Activated naive CD8-positive, alpha-beta T cell treated with anti-CD3 and anti-CD28 coated beads, Interleukin-2, amount 50 U/mL, for 16 hours (primary cell): ENCODE measurements at places on chromosomes 12 and 14.

DNA sequence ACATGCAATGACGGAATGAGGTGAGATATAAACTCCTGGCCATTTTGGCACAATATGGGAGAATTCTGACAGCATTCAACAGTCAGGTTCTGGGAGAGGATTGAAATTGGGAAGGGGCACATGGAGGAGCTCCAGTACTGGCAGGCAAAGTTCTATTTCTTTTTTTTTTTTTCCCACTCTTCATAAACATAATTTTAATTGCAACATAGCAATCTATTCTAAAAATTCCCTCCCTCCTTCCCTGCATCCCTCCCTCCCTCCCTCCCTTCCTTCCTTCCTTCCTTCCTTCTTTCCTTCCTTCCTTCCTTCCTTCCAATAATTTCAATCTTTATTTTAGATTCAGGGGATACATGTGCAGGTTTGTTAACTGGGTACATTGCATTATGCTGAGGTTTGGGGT, 93.2 kb downstream of the PTCSC3 start:
- no peak for DNase-seq

DNA sequence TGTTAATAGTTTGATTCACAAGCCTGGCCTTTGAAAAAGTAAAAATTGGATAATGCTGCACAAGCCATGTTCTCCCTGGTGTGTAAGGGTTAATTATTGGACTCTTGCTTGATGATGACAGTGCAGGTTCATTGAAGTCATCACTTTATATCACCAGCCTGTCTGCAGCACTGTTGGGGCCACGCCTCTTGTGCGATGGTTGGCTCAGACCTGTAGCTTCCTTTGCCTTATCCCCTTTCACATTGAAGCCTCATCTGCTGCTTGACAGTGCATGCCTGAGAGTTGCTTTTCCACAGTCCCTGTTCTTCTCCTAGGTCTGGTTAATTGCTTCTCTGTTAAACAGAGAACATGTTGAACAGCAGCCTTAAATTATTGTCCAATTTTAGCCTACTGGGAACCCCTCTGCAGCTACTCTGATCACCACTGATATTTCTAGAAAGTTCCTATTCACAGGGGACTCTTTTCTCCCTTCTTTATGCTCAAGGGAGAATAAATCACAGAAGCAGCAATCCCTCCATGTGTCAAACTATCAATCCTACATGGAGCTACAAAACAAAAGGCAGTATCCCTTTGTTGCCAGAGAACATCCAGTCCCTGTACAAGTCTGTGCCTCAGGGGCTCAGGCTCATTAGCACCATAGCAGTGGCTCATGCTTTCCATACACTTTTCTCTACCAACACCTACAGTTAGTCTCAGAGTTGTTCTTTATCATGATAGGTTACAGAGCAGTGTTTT, 322.1 kb downstream of the RGS6 start:
- DNase-seq, result no peak

- DNase-seq, result no peak
These were observed 61.8 kb downstream of the TECPR2 start for GRCh38 chr14:102424520-102424919.

GRCh38 chr12:47819138-47819895, 386 bp downstream of the HDAC7 start:
- DNase-seq, result no peak

GRCh38 chr12:102963796-102964195, 6.3 kb downstream of the ASCL1 start:
- no peak for DNase-seq

DNA sequence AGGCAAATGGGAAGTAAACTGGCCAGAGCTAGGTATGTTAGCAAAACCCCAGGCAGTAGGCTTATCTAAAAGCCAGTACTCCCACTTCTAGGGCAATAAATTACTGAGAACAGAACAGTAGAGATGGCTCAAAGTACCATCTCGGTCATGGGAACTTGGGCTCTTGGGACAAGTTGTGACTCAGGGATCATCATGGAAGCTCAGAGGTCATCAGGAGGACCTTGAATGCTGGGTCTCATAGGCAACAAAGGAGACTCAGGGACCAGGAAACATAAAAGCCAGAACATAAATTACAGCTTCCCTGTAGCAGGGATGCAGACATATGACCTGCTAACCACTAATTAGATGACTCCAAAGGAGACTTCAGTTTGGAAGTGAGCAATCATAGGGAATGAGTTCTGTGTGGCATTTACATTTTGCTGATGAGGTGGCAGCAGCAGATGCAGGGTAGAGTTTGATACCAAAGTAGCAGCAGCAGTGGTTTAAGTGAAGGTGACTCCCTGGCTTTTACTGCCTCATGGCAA, 97.6 kb upstream of the SCAF11 start:
- no peak for DNase-seq

DNA sequence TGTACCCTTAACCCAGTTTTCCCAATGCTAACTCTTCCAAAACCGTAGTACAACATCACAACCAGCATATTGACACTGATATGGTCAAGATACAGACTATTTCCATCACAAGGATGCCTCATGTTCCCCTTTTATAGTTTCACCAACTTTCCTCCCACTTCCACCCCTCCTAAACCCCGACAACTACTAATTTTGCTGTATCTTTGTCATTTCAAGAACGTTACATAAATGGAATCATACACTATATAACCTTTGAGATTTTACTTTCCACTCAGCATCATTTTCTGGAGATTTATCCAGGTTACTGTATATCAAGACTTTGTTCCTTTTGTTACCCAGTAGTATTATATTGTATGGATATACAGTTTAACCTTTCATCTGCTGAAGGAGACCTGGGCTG, 88.9 kb downstream of the MED13L start:
- DNase-seq, result no peak

GRCh38 chr14:70641548-70642302, at the start of gene TTC9:
Gene TTC9 (plus strand): TSS chr14:70641916. CDS start chr14:70642130, 214 bp downstream.
- DNase-seq, result no peak

GRCh38 chr14:84209031-84209430, 1320.9 kb upstream of the FLRT2 start:
- DNase-seq, result no peak

GRCh38 chr12:124053851-124054250, 80.8 kb downstream of the ZNF664 start:
- DNase-seq, result no peak

- DNase-seq, result no peak
These were observed 2.8 kb downstream of the FOXG1 start for GRCh38 chr14:28769276-28769880.

GRCh38 chr12:27900920-27901879, 71.3 kb downstream of the PTHLH start:
- DNase-seq, result no peak

GRCh38 chr12:4003576-4003975, 130.4 kb upstream of the PARP11 start:
- DNase-seq, result no peak

- DNase-seq, result no peak
These were observed 83.0 kb downstream of the LRRC9 start for GRCh38 chr14:60002819-60003492.

DNA sequence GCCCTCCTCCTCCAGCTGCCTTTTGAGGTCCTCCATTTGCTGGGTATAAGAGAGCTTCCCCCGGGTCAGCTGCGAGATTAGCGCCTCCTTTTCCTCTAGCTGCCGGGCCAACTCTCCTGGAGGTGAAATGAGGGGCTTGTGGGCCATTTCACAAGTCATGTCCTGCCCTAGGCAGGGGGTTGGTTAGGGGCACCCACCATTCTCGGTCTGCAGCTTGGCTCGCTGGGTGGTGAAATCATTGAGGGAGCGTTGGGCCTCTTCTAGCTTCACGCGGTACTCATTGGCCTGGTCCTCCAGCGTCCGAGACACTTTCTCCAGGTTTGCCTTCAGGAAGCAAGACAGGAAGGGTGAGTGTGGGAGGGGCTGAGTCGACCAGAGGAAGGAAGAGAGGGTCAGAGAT, 12.6 kb downstream of the CMTM5 start:
- no peak for DNase-seq

- peak; percentile 46 for DNase-seq
These were observed at the start of gene NT5DC3 for GRCh38 chr12:103840876-103841689. Gene NT5DC3 (minus strand): TSS chr12:103841234. CDS start chr12:103841156, 78 bp downstream.

DNA sequence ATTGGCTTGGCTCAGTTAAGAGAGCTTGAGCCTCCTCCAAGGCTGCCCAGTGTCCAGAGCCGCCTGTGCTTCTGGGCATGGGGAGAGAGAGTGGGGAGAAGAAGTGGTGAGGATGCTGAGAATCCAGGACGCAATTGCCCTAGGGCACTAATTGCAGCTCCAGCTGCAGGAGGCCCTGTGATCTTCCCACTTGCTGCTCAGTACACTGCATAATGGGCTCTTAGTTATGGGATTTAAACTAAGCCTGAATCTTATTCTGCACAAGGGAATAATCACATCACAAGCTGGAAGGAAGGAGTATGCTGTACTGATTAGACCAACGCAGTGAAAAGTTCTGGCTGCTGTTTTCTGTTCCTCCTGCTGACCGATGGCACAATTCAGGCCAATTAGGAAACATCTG, 101.0 kb upstream of the PRMT8 start:
- no peak for DNase-seq

- DNase-seq, result no peak
These were observed 89.9 kb downstream of the BORCS5 start for GRCh38 chr12:12446786-12447185.

DNA sequence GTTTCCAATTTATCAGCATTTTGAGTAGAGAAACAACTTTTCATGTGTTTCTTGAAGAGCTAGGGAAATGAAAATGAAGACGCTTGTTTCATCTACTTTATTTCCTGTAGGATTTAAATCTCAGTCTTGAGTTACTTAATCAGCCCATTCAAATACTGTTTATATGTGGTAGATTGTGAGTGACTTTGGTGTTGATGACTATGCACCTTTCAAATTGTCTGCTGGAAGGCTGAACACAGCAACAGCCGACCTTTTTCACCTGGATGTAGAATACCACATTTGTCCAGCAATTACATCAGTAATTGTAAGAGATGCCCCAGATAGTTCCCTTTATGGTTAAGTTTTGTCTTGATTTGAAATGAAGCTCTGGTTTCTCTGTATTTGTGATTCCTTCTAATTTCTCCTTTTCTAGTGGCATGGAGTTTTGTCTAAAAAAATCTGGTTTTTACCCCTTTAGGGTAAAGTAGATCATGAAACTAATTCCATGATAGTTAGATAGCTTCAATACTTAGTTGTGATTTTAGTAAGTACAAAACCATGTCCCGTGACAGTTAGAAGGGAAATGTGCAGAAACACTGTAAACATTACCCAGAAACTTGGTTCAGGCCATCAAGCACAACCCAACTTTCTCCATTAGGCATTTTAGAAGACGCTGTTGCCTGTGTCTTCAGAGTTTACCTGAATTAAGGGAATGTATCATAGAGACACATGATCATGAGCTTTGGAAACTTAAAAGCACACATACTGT, 165.0 kb downstream of the SRGAP1 start:
- DNase-seq, result no peak

GRCh38 chr14:34632411-34632978, 2.5 kb upstream of the SNX6 start:
- no peak for DNase-seq

- DNase-seq, result no peak
These were observed 201.7 kb upstream of the DCN start for GRCh38 chr12:91384366-91384765.

GRCh38 chr12:83865431-83865830, 1047.2 kb downstream of the SLC6A15 start:
- DNase-seq, result no peak

- no peak for DNase-seq
These were observed 12.9 kb upstream of the KRT73 start for GRCh38 chr12:52631264-52631663.

DNA sequence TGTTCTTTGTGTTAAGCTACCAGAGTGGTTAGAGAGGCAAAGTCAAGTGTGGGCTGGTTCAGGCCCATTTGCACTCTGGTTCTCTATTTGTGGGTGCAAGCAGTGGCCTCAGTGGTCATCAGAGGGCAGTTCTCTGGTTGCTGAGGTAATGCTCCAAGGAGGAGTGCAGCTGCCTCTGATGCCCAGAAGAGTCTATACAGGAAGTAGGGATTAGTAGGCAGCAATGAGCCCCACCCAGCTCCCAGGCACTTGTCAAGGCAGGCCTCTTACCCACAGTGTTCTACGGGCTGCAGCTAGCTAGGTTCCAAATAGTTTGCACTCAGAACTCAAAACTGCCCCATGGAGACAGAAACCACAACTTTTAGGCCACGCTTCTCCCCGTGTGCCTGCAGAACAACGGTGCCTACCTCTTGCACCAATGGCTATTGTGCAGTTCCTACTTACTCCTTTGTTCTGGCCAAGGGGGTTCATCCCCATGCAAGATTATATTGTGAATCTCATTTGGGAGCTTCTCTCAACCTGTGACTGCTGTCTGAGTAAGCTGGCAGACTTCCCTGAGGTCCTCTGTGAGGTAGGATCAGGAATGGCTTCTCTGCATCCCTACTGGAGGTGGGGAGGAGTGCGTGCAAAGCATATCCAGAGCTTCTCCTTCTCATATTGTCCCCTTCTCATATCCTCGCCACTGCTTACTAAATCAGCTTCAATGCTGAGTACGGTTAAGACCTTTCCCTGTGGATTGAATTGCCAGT, 410.3 kb upstream of the LMO3 start:
- no peak for DNase-seq

DNA sequence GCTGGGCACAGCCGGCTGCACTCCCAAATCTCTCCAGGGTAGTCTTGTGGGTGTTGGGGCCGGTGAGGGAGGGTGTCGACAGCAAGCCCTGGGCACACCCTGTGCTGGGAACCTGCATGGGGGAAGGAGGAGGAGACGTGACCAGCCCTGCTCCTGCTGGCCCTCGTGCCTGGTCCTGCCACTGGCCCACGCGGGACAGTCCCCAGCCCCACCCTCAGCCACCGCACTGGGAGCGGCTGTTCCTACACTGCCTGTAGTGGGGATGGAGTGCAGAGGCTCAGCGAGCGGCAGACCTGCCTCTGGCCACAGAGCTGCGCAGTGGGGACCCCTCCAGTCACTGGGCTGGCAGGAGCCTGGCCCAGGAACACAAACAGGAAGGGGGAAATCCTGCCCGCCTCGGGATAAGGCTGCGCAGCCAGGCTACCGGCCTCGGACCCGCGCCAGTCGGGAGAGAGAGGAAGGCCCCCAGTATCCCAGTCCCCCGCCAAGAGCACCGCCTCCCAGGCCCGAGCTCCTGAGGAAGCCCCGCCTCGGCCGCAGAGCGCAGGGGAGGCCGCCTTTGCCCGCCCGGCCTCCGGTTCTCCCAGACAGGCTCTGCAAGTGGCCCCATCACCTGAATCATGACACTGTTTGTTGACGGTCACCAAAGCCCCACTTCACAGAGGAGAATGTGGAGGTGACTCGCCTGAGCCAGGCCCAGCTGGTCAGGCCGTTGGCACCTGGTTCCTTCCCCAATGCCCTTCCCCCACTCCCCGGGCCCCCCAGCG, 10.6 kb downstream of the AHNAK2 start:
- DNase-seq, result no peak

GRCh38 chr14:64464651-64465050, 648 bp upstream of the AKAP5 start:
- no peak for DNase-seq

GRCh38 chr14:77186911-77187648, 5.5 kb downstream of the TMEM63C start:
- DNase-seq, result no peak

DNA sequence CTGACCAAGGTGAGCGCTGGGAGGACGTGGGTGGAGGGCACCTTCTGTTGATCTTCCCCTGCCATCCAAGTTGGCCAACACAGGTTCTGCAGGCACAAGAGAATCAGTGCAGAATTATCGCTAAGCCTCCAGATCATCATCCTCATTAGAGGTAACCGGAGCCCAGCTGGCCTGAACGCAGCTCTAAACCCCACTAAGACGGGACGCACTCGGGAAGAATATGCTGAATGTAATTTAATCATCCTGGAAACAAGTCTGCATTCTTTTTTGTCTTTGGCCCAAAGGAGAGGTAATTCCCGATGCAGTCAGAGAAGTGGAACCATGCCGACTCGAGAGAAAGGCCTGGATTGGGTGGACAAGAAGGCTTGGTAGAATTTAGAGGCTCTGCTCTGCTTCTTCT, 111.0 kb upstream of the GSC start:
- DNase-seq, result no peak
